Coronary artery (tissue), 2 donors: ENCODE measurements at places on chromosomes 2 and 18.

- DNase-seq, result no peak
Measured at GRCh38 chr2:66526180-66526579, 91.3 kb downstream of the MEIS1 start.

- DNase-seq, result no peak
Measured at GRCh38 chr18:21387886-21388285, 145.9 kb downstream of the GREB1L start.

GRCh38 chr2:9091811-9092210 lies 88.3 kb upstream of the MBOAT2 start:
- no peak for DNase-seq

- DNase-seq, result no peak
Measured at GRCh38 chr2:86371527-86371926, 34.1 kb upstream of the REEP1 start.

GRCh38 chr18:76486038-76486437 lies 9.0 kb downstream of the ZNF516 start:
- no peak for DNase-seq

DNA sequence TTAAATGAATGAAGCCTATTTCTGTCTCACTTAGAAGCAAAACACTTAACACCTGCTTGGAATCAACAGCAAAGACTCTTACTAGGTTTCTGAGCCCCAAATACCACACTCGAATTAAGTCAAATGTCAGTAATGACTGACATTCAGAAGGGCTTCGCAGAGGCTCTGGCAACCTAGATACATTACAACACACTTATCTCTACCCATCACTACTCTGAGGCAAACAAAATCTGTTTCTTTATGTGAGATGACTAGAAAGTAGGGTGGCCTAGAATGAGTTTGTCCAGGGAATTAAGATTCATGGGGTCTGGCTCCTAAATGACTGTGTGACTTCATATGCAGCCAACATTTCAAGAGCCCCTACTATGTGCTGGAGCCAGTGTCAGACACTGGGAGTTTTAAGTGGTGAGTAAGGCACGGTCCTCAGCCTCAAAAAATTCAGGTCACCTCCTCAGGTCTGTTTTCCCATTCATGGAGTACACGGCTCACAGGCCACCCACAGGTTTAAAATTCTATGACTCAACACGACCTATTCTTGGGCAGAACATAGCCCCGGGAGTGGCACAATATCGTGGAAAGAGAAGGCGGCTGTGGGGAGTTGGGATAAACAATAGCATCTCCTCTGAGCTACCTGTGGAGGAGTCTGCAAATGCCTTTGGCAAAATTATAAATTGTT lies 150.3 kb upstream of the ZFP36L2 start:
- no peak for DNase-seq

DNA sequence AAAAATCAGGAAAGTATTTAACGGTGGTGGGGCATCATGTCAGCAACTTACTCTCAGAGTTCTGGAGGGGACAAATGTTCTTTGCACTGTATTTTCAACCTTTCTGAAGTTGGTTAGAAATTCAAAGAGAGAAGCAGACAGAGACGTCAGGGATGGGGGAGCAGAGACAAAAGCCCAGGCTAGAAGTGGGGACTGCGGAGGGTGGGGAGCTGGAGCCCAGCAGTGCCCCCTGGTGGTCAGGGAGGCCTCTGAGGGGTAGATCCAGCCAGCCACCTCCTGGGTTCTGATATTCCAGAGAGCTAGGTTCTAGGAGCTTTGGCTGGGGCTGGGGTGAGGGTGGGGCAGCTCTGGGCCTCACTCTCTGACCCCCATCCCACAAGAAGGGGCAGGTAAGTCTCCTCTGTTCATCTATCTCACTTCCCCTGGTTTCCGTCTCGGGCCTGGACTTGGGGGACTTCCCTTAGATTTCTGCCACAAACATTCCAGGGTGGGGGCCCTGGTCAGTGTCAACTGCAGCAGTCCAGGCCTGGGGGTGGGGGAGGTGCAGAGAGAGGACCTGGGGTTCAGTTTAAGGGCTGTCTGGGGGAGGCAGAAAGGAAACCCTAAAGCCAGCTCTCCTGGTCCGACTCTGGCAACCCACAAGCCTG lies 8.9 kb downstream of the TNS1 start:
- DNase-seq, result no peak

DNA sequence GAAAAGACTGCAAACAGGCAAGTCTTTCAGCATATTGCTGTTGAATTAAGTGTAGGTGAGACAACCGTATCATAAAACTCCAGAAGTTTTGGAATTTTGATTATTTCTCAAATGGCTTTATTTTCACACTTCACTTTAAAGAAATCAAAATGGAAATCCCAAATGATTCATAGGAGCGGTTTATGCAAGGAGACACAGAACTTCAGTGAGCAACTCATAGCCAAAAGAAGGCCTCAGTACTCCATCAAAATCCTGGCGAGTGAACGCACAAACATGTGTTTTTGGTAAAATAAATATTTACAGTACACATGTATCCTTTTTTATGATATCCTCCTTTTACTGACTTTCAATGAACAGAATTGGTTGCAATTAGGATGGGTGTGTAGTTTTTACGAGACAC lies 140.4 kb upstream of the APCDD1 start:
- no peak for DNase-seq

- DNase-seq, result no peak
Measured at GRCh38 chr2:206527153-206527552, 83.8 kb downstream of the ADAM23 start.

DNA sequence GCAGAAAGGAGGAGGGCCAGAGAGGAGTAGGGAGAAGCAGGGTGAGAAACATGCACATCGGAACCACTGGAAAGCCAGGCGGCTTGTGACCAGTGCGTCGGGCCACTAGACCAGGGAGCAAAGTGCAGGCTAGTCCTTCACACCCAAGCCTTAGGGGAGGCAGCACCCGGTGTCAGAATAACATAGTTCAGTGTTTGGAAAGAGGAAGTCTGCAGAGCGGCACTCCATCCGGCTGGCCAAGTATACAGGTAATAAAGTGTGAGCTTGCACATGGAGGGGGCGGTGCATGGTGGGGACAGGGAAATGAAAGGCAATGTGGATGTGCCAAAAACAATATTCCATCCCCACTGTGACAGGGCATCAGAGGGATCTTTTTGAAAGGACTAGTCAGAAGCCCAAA lies 69.7 kb downstream of the ZNF521 start:
- no peak for DNase-seq

DNA sequence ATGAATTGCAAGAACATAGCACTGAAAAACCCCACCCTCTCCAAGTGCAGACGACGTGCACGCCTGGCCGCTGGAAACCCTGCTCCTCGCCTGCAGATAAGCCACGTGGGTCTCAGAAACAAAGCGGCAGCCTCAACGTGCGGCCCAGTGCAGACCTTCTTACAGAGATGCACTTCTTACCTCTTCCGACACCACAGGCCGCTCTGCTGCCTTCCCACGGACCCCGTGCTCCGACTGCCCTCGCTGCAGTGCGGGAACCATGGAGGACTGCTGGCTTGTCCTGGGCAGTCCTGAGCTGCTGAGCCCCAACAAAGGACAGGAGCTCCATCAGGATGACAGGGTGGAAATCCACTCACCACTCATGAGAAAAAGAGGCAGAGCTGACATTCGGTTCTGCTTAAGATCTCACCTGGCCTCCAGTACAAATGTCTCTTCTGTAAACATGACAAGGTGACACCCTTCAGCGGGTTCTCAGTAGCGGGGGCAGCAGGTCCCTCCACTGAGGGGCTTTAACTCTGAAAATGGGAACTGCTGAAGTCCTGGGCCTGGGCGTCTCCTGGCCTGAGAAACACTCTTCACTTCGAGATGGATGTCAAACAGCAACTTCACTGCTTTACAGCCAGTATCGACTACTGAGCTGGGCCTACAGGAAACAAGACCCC lies 6.2 kb downstream of the COPS9 start:
- DNase-seq, result peak; percentile 36

GRCh38 chr18:47118981-47119380 lies 31.3 kb downstream of the HDHD2 start:
- no peak for DNase-seq

GRCh38 chr2:67802291-67802690 lies 260.5 kb downstream of the C1D start:
- DNase-seq, result no peak

DNA sequence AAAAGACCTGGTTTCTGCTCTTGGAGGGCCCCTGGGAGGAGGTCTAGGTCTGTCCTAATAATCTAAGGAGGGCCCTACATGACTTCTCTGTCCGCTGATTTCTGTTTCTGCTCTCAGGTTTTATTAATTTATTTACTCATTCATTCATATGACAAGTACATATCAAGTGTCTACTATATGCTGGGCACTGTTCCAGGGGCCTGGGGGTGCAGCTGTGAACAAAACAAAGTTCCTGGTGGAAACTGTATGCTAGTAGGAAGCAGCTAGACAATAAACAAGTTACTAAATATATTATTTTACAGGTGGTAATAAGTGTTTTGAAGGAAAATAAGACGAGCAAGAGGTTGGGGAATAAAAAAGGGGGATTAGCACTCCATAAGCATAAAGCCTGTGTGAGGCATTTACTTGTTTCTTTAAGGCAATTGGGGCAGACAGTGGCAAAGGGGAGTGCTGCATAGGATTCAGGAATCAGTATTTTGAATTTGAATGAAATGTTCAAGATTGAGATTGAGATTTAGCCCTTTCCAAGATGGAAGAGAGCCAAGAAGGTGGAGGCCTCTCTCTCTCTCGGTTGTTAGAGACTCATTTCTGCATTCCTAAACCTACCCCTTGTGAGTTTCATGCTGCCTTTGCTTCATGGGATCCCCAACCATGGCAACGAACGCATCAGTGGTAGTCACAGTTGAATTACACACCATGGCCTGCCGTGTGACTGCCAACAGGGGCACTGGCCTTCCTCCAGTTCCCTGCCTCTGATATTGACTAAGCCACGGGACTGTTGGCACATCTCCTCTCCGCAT lies 28.3 kb downstream of the DRC1 start:
- DNase-seq, result no peak

- DNase-seq, result no peak
Measured at GRCh38 chr2:208183526-208183925, 6.3 kb downstream of the C2orf80 start.

GRCh38 chr18:13239171-13239956 lies 20.8 kb downstream of the LDLRAD4 start:
- peak; percentile 53 for DNase-seq

DNA sequence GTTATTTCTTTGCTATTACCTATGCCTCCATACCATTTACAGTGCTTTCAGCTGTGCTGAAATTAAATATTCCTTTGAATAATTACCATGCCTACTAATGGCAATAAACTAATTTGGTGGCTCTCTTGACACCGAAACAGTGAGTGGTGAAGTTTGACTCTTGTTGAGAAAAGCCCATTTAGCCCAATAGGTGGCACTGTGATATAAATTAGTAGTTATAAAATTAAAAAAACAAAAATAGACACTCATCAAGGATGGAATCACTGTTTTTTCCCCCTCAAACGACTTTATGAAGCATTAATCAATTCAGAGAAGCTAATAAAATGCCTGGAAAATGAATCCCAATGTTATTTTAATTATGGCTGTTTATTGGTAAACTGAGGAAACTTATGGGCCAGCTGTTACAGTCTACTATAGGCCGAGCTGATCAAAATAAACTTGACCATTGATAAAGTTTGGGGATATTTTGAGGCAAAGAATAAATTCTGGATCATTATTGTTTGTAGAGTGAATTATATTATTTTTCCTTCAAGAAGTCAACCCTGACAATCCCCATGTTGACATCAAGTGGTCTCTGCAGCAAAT lies 339.6 kb downstream of the TRIB2 start:
- no peak for DNase-seq

GRCh38 chr2:114346658-114347057 lies 95.8 kb upstream of the DPP10 start:
- no peak for DNase-seq

DNA sequence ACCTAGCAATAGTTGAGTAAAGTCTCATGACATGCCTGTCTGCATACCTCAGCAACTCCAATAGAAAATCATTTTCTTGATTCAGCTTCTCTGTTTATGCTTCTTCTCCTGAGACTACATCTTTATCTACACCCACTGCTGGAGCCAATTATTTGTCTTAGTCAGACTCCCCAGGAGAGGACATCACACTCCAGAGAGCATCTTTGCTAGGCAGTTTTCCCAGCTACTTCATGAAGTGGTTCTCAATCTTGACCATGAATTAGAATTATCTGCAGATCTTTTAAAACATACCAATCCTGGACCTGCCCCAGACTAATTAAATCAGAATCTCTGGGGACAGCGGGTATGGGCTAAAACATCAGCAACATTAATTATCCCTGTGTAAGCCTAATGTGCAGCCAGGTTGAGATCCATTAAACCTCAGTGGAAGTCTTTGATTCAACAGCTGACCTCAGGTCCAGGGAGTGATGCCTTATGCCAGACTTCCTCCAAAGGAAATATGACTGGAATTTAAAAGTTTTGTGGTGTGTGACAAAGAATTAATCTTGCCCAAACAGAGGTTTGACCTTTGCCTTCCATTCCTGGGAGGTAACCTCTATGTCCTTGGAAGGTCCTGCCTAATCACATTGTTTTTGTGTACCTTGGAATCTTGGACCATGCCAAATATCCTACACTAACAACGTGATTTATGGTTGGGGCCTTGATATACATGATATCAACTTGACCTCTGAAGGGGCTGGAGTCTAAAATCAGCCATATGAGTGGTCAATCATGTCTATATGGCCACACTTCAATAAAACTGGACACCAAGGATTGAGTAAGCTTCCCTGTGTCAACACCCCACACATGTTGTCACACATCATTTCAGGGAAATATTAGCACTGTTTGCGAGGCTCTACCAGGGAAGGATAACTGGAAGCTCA lies 99.3 kb upstream of the DNAJC10 start:
- DNase-seq, result no peak

DNA sequence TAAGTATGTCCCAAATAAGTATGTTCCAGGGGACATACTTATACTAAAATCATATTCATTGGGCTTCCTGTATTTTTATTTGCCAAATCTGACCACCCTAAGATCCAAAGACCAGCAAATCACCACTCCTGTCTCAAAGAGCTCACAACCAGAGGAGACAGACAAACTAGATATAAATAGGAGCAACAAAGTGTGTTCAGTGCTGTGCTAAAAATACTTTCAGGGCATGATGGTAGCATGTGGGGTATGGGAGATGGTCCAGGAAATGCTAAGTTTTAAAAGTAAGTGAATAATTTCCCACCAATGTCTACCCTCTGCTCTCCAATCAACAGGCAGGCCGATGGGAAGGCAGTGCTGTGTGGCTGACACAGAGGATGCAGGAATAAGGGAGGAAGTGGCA lies 87.1 kb downstream of the C1QL2 start:
- DNase-seq, result no peak
